ENCODE measurements at places on chromosomes 1 and 21.

DNA sequence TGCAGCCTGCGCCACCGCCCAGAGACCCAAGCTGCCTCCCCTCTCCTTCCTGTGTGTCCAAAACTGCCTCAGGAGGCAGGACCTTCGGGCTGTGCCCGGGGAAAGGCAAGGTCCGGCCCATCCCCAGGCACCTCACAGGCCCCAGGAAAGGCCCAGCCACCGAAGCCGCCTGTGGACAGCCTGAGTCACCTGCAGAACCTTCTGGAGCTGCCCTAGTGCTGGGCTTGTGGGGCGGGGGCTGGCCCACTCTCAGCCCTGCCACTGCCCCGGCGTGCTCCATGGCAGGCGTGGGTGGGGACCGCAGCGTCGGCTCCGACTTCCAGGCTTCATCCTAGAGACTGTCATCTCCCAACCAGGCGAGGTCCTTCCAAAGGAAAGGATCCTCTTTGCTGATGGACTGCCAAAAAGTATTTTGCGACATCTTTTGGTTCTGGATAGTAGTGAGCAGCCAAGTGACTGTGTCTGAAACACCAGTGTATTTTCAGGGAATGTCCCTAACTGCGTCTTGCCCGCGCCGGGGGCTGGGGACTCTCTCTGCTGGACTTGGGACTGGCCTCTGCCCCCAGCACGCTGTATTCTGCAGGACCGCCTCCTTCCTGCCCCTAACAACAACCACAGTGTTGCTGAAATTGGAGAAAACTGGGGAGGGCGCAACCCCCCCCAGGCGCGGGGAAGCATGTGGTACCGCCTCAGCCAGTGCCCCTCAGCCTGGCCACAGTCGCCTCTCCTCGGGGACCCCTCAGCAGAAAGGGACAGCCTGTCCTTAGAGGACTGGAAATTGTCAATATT, 19.0 kb upstream of the CCDC27 start:
- no peak for DNase-seq

GRCh38 chr1:66978201-66978600, 53.4 kb downstream of the MIER1 start:
- DNase-seq = no peak

GRCh38 chr1:168121401-168122011, 15.2 kb downstream of the GPR161 start:
- no peak for DNase-seq

DNA sequence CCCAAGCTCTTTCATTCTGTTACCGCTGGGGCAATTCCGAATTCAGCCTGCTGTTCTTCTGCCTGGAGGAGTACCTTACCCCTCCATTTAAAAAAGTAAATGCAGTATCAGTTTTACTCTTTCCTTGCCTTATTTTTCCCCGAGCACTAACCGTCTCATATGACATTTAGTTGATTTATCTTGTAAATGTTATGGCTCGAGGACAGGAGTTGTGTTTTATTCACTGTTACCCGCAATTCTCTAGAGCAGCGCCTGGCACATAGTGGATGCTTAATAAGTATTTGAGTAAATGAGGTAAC, 425 bp upstream of the TADA1 start:
- DNase-seq = no peak

DNA sequence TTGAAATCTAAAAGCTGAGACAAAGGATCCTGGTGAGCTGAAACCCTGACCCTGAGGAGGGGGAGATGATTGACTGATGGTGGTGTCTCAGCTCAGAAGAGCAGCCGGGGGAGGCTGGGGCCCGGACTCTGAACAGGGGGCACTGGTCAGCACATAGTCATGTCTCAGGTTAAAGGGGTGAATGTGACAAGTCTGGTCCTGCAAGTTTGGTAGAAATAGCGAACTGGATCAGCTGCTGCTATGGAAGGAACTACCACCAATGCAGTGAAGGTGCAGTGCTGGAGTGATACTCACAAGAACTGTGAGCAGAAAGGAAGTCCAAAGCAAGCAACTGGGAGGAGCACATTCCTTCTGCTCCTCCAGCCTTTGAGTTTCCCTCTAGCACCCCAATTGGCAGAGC, 98.8 kb upstream of the SSX2IP start:
- no peak for DNase-seq

GRCh38 chr1:79646880-79647279, 640.4 kb upstream of the ADGRL4 start:
- DNase-seq = no peak

DNA sequence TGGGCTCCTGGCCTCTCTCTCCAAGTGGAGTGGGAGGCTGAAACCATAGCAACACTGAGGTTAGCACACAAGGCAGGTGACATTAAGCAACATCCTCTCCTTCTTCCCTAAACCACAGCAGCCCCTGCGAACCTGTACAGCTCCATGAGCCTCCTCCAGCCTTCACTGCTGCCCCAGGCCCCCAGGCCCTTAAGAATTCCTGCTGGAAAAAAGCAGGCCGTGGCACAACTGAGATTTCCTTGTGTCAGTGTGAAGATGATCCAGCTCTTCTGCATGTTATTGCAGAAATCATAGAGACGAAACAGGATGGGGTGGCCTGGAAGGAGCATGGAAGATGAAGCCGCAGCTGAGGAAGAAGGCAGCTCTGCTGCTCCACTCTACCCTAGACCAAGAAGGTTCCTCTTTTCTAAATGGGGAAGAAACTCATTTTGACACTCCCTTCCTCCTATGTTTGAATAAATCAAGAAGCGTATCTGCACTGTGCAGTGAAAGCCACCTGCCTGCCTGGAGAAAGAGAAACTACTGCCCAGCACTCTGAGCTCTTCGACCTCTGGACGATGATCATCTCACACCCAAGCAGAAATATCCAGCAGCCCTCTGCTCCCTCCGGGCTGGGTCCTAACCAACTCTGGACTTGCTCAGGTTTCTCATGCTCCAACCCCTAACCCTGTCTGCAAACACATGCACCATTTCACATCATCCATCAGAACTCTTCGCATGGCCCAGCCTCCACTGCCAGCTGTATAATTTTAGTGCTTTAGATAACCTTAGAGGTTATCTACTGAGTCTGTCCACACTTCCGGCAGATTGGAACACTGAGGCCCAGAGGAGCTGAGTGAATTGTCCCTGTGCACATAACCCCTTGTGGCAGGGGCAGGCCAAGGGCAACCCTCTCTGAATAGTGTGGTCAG, 20.7 kb downstream of the SH3BP5L start:
- no peak for DNase-seq

DNA sequence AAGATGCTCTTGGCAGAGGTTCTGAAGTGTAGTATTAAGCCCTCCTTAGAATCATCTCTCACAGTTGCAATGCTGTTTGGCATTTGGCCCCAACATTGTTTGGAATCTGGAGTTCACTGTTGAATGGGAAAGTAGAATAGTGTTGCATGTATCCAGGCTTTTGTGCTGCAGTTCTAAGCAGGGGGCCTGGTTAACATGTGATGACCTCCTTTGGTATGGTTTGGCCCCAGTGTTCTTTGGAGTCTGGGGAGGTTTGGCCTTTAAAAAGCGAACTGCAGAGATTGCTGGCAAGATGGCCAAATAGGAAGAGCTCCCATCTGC, 61.8 kb upstream of the PLD5 start:
- DNase-seq = no peak

DNA sequence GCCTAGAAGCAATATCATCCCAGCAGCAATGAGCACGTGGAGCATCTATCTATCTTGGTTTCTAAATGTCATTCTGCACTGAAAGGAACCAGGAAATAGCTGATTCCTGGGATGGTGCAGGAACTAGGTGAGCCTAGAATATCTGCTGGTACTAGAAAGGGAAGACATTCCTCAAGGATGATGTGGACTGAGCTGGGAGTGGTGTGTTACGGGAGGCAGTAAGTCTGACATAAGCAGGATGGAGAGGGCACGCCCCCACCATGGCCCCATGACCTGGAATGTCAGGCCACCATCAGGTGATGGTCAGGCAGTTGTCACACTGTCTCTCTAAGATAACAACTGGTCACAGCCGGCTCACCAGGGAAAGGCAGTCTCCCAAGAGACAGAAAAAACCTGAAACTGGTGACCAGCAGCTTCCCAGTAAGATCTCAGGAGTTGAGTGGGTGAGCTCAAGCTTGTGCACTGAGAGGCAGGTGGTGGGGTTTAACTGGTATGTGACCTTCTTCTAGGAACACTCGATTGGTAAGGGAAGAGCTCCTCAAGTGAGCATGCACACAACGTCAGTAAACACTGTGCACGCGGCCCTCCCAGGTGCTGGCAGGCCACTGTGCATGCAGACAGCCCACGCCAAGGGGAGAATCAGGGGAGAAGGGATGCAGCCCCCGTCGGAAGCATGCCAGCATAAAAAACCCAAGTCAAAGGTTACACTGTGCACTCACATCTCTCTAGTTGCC, 148.7 kb downstream of the ADSS2 start:
- DNase-seq = no peak

DNA sequence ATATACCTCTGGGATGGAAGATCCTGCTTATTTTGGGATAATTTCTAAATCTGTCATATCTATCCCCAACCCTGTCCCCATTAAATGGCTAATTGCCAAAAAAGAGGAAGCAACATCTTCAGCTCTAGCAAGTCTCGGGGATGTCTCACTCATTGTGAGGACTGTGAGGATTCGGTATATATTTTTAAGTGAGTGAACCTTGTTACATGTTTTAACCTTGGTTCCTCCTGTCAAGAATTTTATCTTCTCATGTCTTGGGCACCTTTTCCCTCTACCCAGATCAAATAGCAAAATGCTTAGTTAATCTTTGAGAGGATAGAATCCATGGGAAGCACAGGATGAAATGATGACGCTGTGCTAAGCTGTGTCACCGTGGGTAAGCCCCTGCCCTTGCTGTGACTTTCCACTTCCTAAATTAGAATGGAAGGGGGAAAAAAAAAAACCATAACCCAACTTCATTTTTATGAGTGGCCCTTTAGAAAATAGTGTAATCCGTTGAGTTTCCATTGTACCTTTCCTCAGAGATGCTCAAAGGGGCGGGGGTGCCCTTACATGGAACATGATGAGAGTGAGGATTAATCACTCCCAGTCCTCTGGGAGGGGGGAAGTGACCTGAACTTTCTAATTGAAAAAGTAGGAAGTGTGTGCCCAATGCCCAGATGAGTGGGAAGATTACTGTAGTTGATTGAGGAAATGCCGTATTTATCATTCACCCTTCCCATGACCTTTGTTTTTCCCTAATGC, 7.6 kb downstream of the ATP1A1 start:
- DNase-seq = no peak

- no peak for DNase-seq
These were observed 6.0 kb downstream of the PTTG1IP start for GRCh38 chr21:44867464-44867863.

DNA sequence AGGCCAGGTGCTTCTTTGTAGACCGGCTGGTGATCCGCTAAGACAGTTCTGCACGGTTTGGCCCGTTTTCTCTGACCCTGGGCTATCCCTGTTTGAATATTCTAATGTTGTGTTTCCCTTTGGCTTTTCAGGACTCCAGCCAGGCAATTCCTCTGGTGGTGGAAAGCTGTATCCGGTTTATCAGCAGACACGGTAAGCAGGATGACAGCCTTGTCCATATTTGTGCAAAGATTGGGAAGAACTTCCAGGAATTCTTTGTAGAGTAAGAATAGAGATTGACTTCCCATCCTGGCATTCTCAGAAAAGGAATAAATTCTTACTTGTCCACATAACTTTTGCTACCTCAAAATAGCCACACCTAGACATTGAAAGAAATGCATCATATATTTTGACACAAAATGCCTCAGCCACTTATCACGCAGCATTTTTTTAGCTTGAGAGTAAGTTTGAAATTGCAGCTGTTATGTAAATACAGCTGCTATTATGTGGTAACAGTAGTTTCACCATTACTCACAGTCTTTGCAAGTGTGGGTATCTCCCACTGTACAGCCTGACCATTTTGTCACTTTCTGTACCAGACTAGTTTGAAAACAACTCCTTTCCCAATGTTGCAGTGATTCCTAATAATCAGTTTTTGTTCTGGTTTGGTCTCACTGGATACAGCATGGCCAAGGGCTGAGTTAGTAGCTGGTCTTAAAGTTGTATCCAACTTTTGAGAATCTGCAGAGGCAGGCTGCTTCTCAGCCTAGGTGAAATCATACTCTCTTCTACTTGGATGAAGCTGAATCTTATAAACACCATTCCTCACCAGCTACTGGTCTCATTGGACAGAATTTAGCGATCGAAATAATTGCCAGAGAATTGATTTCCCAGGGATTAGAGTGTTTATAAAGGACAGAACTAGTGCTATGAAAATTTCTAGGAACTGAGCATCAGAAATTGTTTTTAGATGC, 40.0 kb upstream of the IKBKE start:
- no peak for DNase-seq

- DNase-seq = no peak
These were observed 248.6 kb downstream of the DNM3 start for GRCh38 chr1:172089768-172090510.

DNA sequence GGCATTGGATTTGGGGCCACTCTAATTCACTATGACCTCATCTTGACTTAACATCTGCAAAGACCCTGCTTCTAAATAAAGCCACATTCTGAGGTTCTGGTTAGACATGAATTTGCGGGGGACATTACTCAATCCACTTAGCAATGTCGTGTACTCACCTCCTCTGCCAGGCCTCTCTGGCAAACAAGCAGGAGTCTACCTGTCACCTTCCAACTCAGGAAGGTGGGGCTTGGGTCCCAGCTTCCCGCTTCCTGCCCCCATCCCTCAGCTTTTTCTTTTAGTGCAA, 177.8 kb downstream of the PSMG1 start:
- DNase-seq = no peak
